ENCODE measurements at places on chromosomes 5 and 9.

DNA sequence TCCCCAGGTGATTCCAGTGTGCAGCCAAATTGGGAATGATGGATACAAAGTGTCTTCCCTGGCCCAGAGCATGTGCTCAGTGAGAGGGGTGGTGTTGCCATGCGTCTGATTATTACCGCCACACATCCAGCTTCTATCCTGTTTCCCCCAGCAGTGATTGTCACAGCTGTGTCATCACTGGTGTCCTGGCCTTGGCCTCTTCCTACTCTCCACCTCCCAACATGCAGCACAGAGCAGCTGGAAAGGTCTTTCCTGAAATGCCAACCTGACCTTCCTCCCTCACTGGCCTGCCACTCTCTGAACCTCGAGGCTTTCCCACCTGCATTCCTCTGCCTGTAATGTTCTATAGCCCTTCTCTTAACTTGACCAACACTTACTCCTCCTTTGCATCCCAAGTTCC, 60.0 kb downstream of the TMOD1 start:
- DNase-seq, result no peak

- DNase-seq, result no peak
Observed at GRCh38 chr9:98040212-98040611, 16.3 kb upstream of the NANS start.

DNA sequence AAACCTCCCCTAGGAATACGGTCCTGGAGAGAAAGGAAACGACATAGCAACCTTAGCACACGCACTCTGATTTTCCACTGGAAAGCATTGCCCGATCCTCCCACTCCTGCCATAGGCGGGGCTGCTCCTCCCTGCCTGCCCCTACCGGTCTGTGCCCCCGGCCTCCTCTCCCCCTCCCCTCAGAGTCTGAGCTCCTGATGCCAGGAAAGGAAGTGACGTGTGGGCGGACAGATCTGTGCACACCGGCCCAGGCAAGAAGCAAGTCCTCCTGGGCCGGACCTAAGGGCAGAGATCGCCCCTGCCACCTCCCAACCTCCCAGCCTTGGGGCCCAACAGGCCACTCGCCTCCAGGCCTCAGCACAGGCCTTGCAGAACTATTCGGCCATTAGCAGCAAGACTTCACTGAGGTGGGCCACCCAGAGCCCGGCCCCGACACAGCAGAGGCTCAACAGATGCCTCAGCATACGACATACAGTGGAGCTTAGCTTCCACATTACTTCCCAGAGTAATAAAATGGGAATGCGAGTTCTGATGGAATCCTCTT, 7.2 kb downstream of the NINJ1 start:
- DNase-seq, result no peak

DNA sequence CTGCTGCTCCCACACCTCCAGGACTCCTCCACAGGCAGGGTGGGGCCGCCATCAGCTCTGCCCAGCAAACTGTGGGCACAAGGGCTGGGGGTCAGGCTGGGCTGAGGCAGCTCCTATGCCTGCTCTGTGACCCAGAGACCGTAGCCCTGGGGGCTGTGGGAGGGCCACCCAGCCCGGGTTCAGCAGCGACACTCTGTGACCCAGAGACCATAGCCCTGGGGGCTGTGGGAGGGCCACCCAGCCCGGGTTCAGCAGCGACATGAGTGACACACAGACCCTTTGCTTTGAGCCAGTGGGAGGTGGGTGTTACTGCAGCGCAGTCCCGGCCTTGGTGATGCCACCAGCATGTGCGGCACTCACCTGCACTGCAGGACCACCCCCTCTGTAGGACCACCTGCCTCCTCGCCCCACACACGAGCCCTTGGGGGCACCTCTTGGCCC, 118.9 kb upstream of the LPCAT1 start:
- DNase-seq, result no peak

DNA sequence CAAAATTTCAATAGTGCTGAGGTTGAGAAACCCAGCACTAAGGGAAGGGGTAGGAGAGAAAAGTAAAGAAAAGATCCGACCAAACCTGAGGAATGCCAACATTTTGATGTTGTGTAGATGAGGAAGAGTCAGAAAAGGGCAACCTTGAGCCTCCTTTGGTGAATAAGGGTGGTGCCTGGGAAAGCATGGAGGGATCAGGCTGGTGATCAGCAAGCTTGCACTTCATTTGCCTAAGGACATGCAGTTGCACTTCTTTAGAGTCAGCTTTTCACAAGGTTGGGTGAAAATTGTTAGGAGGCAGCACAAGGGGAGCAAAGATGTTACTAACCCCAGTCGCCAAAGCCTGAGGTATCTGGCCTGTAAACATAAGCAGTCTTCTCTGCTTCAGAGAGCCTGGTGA, 20.4 kb downstream of the ATP6V0E1 start:
- DNase-seq, result no peak

Data from iPS DF 6.9 (cell line).